ENCODE measurements at places on chromosomes 3 and 15.

GRCh38 chr15:25659251-25659650 is 203.9 kb downstream of the ATP10A start:
- DNase-seq = no peak

DNA sequence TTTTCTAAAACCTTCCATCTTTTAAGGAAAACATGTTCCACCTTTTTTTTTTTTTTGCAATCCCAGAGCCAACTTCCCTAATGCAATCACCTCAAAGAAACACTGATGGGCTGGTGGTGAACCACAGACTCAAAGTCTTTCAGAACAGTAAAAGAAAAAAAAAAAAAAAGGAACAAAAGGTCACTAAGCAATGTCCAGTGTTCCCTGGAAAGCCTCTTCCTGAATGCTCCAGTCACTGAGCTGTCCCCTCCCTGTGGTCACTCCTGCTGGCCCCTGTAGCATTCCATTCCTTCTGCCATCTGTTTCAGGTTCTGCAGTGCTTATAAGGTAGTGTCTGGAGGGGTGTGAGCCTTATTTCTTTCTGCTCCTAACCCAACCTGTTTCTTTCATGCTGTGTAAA is 53.3 kb downstream of the AAGAB start:
- no peak for DNase-seq

- DNase-seq = no peak
These were observed 777 bp downstream of the LOXL1 start for GRCh38 chr15:73927003-73927475.

- no peak for DNase-seq
These were observed 157.2 kb downstream of the BBX start for GRCh38 chr3:107679921-107680320.

DNA sequence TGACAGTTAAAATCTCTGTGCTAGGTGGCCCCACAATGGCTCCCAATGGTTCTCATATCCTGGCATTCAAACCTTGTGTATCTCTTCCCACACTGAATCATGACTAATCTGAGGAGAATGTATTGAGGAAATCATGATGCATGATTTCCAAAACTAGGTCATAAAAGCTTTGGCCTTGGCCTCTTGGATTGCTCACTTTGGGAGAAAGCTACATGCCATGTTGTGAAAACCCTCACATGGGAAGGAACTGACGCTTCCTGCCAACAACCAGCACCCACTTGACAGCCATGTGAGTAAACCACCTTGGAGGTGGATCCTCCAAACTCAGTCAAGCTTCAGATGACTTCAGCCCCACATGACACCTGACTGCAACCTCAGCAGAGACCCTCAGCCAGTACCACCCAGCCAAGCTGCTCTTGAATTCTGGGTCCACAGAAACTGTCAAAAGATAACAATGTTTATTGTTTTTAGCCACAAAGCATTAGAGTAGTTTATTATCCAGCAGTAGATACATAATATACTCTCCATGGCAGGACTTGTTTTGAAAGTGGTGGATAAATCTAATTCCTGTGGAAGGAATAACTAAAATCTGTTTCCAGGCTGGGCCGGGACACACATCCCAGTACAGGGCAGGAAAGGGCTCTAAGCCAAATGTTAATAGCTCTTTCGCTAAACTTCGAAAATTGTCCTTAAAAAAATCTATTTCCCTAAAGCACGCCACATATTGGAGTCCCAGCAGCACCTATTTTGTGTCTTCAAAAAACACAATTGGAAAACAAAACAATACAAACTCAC is 1.0 kb upstream of the ZNF620 start:
- DNase-seq = no peak

DNA sequence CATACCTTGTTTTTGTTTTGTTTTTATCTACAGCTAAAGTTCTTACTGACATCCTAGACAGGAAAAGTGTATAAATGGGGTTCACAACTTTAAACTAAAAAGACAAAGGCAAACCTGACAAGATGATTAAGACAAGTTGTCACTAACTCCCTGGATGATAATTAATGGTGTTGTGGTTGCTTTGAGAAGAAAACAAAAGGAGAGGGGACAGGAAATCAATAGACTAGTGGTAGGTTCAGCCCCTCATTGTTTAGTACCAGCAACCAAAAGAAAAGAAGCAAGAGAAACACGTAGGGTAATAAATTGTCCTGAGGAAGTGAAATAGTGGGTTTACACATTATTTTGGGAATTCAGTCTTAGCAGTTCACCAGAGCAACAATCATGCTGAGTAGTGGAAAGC is 78.8 kb downstream of the BFSP2 start:
- DNase-seq = no peak

- DNase-seq = no peak
These were observed 40.7 kb downstream of the KBTBD12 start for GRCh38 chr3:127955728-127956127.

- DNase-seq = no peak
These were observed 19.4 kb upstream of the STARD5 start for GRCh38 chr15:81343371-81343770.

DNA sequence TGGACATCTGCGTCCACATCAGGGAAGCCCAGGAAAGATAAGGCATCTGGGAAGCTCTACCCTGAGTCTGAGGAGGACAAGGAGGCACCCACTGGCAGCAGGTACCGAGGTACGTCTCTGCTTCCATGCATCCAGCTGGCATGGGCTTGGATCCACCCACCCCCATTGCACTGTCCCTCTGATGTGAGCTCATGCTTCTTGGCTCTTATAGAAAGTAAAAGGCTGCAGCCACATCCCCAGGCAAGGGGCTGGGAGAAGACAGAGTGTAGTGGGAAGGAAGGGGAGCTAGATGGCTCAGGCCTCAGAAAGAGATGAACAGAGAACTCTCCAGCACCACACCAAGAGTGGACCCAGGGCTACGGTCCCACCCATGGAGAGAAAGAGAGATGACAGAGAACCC is 18.2 kb downstream of the PTH1R start:
- DNase-seq = no peak

DNA sequence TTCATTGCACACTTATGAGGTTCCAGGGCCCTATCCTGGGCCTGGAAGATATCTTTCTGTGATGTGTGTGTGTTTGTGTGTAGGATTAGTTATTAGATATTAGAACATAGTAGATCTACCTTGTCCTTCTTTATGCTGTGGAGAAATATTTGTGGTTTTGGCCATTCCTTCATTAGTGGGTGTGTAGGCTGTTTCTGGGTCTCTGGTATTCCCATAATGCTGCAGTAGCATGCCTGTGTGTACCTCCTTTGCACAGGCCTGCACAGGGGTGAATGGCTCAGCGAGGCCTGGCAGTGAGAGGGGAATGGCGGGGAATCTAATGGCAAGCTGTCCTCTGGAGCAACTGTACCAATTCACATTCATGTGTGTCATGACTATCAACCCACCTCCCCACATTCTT is 125.8 kb upstream of the MRPS22 start:
- DNase-seq = no peak

DNA sequence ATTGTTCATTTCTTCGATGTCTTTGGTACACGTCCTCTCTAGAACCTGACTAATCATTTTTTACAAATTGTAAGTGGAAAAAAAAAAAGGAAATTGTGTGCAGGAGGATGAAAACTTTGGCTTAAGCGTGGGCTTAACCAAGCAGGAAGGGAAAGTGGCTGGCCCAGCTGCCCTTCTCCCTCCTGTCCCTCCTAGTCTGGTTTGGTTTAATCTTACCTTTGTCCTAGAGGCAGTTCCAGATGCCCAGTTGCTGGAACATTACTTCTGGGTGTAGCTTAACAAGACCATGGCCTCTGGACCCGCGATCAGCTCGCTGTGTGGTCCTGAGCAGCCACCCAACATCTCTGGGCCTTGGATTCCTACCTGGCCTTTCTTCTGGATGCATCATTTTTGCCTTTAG is 15.4 kb downstream of the PAQR5 start:
- DNase-seq = no peak

DNA sequence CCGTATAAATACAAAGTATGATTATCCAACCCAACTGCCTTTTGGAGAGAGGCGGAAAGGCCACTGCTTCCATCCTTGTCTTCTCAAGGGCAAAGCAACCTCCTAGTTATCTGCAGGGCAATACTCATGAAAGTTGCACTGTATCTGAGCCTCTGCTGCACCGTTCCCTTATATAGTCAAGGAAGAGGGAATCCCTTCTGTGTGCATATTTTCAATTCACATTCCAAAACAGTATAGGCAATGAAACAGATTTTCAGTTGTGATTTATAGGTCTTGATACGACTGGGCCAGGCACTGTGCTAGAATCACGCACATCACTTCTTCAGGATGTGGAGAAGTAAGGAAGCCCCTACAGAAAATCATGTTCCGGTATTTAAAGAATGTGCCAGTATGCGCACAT is 455.7 kb downstream of the FOXP1 start:
- no peak for DNase-seq

GRCh38 chr3:5330152-5330810 is 142.8 kb downstream of the EDEM1 start:
- DNase-seq = no peak

- no peak for DNase-seq
These were observed 3.8 kb downstream of the P4HTM start for GRCh38 chr3:48993834-48994233.

DNA sequence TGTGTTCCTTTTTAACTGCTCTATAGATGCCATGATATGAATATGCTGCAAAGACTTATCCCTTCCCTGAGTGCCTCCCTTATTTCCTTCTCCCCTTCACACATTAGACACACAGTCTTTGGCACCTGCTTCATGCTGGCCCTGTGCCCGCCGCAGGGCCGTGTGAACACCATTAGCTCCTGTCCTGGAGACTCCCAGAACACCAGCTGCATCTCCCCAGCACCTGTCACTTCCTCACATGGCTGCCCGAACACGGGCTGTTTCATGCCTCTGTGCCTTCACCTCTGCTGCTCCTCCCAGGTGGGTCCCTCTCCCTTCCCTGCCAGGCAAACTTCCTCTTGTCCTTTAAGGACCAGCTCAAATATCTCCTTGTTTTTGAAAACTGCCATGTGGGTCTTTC is 40.5 kb upstream of the SEC13 start:
- no peak for DNase-seq

DNA sequence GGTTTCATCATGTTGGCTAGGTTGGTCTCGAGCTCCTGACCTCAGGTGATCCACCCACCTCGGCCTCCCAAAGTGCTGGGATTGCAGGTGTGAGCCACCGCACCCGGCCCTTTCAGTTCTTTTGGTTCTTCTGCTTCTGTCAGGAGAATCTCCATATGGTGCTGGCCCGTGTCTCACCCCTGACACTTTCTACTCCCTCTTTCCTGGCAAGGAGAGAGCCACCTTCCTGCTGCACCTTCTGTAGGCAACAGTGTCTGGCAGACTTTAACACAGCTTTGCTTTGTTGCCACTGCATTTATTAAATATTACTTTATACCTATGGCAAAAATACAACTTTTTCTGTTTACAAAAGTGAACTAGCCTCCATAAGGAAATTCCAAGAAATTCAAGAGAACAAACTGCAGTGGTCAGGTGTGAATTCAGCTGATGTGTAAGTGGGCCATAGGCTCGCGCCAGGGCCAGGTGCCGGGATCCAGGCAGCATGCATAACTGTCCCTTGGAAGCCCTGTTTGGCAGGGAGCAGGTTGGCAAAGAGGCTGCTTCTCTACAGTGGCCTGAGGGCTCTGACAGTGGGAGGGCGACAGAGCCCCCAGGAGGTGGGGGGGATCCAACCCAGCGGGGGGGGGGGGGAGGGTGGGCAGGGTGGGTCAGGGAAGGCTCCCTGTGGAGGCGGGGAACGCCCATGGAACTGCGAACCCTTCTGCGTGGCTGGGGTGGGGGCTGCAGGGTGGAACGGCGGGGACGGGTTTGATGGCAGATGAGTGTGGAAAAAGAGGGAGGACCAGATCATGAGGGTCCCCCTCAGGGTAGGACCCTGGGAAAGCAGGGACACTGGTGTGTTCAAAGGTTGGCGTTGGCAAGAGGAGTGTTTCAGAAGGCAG is 21.1 kb downstream of the CTSH start:
- no peak for DNase-seq

GRCh38 chr15:92101708-92102394 is 248.3 kb downstream of the SLCO3A1 start:
- DNase-seq = no peak

DNA sequence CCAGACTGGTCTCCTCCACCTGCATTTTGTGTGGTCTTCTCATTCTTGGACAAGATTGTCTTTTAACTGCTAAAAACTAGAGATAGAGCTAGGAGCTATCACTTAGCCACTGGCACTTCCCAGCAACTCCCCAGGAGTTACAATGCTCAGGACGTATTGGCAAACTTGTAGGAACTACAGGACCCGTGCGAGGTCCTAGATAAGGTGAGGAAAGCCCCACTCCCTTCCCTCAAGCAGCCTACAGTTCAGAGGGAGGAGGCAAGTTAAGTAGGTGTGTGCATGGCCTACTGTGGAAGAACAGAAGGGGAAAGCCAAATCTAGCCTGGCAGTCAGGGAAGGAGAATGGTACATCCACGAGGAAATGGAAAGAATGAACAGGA is 504.7 kb upstream of the PROK2 start:
- no peak for DNase-seq

DNA sequence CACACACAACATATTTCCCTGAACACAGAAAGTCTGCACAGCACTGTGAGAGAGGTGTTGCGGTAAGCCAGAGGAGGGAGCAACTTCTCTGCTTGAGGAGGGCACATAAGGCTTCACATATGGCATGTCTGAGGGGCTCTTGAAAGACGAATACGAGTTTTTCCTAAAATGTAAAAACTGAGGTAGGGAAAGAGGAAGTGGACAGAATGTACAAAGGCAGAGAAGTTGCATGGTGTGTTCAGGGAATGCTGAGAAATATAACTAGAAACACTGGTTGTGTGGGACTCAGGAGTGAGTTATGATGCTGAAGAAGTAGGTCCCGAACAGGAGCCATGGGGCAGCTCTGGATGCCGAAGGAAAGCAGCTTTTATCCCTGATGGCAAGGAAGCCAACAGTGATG is 22.8 kb upstream of the ATP8B4 start:
- no peak for DNase-seq

DNA sequence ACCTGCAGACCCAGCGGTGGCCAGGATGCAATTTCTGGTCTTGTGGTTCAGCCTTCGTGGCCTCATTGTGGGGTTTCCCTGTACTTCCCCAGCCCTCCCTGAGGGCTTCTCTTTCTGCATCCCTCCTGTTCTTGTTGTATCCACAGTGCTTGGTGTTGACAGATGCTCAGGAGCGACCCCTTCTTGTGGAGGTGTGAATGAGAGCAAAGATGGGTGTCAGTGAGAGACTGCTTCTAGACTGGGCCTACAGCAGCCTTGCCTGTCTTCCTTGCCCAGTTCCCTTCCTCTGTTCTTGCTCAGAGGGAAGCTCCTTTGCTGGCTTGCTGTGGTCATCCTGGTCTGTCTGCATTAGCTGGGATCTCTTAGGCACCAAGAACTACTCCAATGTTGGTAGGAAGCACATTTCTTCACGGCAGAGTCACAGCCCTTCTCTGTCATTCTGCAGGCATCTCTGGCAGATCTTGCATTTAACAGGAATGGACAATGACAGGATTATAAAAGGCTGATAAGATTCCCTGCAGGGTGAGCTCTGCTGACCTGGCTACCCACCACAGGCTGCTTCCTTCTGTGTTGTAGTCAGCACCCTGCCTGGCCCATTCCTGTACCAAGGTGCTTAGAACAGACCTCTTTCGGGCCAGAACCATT is 317.8 kb upstream of the C2CD4B start:
- no peak for DNase-seq

DNA sequence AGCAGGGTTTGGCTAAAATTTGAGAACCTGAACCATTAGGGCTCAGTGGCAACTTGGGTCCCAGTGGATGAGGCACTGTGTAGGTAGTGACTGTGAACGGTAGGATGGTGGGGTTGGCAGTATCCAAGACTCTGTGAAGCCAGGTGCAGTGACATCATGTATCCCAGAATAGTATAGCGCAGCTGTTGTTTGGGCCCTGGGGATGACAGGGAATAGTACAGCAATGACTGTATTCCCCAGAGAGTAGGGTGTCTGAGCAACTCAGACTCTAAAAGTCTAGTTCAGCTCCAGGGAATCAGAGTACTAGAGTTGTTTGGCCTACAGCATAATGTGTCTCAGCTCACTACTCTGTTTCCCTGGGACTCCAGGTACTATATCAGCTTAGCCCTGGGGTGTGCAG is 20.7 kb upstream of the PPP2R3A start:
- no peak for DNase-seq
